Upper lobe of right lung (tissue), 1 donor: ENCODE measurements at places on chromosomes 11 and 22. TPM values are rescaled to one million over a fixed set of nuclear protein-coding genes. Genes with fewer than 3 reads are reported as not detected.

- DNase-seq, result no peak
These were observed 90.9 kb downstream of the NAV2 start for GRCh38 chr11:19803506-19803998.

DNA sequence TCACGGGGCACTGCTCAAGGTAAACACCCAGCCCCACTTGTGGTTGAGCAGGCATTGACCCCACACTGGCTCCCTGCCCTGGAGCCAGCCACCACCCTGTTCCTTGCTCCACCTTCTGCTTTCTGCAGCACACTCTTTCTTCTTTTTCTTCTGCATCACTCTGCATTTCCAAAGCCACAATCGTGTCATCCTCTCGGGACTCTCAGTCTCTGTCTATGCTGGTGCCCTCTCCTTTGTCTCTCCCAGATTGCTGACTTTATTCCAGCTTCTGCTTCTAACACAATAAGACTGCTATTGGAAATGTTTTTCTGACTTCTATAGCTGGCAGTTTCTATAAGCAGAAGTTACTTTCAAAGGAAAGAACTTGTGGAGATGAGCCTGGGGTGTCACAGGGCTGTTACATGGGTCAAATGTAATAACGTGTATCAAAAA lies 14.4 kb downstream of the GRAP2 start:
- no peak for DNase-seq

MUC5B gene
- total RNA-seq, result 1.2 TPM

INS gene
- total RNA-seq, result not detected

GRCh38 chr22:31489632-31490495 lies at the start of gene EIF4ENIF1:
Gene EIF4ENIF1, minus strand, starts transcription at chr22:31489842. Its CDS starts 1,124 bp downstream, at chr22:31488718.
- DNase-seq, result peak; percentile 94

OR51E2 gene
- not detected for total RNA-seq

- DNase-seq, result peak; percentile 40
These were observed 150.9 kb downstream of the CACNA1I start for GRCh38 chr22:39721206-39722031.

OR52A5 gene
- total RNA-seq, result not detected

DNA sequence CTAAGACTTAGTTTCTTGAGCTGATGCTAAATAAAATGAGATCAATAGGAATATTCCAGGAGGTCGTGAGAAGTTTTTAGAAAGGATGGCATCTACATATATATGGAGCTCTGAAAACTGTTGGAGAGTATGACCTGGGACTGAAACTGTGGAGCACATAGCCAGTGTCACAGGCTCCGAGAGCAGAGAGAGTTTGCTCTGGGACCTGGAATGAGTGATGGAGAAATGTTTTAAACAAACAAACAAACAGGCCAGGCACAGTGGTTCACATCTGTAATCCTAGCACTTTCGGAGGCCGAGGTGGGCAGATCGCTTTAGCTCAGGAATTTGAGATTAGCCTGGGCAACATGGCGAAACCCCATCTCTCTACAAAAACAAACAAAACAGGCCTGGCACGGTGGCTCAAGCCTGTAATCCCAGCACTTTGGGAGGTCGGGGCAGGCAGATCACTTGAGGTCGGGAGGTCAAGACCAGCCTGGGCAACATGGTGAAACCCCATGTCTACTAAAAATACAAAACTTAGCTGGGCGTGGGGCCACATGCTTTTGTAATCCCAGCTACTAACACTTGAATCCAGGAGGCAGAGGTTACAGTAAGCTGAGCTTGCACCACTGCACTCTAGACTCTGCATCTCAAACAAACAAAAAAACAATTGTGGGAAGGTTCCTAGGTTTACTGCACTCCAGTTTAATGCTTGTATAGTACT lies 67.1 kb downstream of the SLC35F2 start:
- no peak for DNase-seq
